ENCODE measurements at places on chromosomes 1 and 21. TPM values are rescaled to one million over a fixed set of nuclear protein-coding genes. Genes with fewer than 3 reads are reported as not detected.

GRCh38 chr1:3645666-3646355, 4.1 kb downstream of the WRAP73 start:
- DNase-seq: no peak

GRCh38 chr1:115300087-115300876, 37.8 kb downstream of the NGF start:
- DNase-seq: no peak

PLA2G2D gene
- not detected for total RNA-seq

DNA sequence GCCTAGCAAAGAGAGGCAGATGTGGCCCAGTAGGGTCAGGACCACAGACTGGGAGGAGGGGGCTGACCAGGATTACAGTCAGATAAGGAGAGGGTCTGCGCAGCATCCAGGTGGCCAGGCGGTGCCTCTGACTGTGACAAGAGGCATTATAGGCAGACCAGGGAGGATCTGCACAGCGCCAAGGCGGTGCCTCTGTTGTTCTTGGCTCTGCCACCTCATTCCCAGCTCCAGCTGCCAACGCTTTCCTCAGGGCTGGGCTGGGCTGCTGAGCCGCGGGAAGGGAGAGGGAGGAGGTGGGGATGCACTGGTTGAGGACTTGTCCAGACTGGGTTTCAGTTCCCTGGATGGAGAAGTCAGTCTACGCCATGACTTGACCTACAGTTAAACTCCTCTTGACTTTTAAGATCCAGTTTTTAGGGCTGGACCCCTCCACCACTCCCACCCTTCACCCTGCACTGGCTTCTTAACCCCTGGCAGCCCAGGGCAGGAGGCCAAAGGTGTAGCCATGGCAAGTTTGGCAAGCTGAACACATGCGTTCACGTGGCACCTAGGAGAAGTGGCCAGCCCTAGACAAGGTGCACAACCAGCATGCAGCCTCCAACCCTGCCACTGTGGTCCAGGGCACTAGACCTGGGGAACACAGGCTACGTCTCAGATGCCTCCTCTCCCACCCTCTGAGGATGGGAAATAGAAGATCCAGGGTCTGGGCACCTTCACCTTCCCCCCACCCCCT, 4.5 kb upstream of the CRABP2 start:
- DNase-seq: no peak

DIO1 gene
- total RNA-seq: not detected

Data from omental fat pad (tissue), 4 donors.